Mesothelial cell of epicardium (in vitro differentiated cells): ENCODE measurements at places on chromosomes 3 and 15.

DNA sequence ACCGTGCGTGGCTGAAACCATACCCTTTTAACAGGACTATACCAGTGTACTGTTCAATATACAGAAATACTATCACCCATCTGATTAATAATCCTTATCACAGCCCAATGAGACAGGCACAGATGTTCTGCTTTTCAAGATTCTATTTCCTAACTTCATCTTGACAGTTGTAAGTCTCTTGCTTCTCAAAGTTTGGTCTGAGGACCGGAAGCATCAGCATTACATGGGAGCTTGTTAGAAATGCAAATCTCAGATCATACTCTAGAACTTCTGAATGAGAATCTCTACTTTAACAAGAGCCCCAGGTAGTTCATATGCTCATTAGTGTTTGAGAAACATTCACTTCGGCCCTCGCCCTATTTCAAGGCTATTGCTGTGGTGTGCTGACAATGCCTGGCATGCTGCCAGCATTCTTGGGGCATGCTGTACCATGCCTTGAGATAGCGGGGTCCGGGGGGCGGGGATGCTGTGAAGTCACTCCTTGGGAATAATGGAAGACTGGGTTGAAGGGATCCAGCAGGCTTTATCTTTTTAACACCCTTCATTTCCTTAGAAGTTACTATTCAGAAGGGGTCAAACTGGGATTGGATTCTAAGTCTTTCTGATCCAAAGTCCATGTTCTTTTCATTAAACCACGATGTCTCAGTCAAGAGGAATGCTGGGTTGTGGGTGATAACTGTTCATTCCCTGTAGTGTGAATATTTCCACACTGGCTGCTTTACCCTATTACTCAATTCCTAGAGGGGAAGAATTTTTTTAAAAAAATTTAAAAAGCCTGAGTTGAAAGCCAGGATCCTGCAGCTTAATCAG, 194.7 kb downstream of the LPP start:
- DNase-seq = peak; percentile 71

DNA sequence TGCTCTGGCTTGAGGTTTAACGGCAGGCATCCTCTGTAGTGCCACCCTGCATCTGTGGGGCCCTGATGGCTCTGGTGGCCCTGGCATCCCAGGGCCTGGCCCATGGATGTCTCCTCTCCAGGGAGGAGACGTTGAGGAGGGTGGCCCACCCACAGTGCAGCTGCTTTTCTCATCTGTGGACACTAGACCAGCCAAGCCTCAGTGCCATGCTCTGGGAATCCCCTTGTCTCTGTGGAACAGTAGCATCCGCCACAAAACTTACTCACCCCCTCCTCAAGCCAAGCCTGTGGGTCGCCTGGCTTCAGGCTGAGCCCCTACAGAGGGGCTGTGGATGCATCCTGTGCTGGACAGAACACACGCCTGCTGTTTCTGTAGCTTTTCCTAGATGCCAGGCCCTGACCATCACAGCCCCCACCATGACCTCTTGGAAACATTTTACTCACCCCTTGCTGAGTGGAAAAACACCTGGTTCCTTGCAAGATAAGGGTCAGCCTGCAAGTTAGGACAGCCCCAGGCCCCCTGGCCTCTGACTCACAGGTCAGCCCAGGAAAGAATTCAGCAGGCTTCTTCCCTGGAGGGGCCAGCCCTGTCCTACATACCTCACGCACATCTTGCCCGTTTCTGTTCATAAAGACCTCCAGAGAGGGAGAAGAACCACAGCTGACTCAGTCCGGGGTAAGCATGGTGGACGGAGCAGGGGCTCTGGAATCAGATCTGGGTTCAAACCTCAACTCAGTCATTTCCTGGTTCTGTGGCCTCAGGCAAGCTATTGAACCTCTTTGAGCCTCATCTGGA, 19.0 kb downstream of the PAK6 start:
- no peak for DNase-seq

- DNase-seq = no peak
Observed at GRCh38 chr3:24182756-24183155, 237.7 kb downstream of the NR1D2 start.

- DNase-seq = no peak
Observed at GRCh38 chr3:136152176-136152843, 43.8 kb downstream of the MSL2 start.

DNA sequence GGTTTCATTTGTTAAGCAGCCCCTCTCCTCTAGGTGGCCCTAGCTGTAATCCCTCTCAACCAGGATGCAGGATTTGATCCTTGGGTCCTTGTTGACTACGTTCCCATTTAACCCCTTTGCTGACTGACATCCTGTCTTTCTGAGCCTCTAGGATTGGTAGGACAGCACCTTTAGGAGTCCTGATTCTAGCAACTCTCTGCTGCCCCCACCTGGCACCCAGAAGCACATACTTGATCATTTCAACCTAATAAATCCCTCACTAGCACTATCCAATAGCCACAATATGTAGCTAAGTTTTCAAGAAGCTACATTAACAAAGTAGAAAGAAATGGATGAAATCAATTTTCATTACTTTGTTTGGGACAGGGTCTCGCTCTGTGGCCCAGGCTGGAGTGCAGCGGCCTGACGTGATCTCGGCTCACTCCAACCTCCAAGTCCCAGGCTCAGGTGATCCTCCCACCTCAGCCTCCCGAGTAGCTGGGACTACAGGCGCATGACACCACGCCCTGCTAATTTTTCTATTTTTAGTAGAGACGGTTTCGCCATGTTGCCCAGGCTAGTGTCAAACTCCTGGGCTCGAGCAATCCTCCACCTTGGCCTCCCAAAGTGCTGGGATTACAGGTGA, 28.3 kb downstream of the RSL24D1 start:
- DNase-seq = peak; percentile 72

DNA sequence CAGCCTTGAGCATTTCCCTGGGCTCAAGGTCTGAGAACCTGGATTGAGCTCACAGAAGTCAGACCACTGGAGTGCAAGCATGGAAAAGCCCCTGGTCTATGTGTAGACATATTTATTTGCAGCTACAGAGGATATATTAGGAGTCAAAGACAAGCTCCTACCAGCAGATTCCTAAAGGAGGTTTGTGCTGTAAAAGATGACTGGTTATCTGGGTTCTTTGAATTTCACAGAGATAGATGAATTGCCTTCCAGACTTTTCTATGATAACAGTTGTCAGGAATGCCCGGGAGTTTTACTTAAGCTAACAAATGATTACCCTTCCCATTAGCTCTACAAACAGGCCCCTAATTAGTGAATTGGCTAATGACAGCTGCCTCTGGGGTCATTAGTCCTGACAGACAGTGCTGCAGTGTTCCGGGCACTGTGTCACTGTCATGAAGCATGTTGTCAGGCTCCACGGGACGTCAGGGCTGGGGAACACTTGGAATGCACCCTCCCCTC, 48.8 kb upstream of the PLXNA1 start:
- DNase-seq = no peak

- DNase-seq = no peak
Observed at GRCh38 chr3:163753033-163753432, 1325.3 kb downstream of the SI start.

DNA sequence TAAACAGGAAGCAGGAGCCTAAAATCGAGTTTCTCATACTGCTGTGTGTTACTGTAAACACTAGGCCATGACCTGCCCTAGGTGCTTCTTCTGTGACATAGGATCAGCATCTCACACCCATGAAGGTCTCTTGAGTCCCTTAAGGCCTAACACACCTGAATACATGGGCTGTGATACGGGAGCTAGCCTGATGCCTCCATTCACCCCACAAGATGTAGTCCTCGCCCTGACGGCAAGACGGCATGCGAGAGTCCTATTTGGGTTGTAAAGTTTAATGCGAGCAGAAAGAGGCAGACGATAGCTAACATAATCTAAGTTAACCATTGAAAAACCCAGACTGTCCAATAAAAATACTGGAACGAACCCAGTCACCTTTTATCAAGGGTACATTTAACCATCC, 241.1 kb upstream of the ICE2 start:
- DNase-seq = no peak
